ENCODE measurements at places on chromosomes 2 and 18.

DNA sequence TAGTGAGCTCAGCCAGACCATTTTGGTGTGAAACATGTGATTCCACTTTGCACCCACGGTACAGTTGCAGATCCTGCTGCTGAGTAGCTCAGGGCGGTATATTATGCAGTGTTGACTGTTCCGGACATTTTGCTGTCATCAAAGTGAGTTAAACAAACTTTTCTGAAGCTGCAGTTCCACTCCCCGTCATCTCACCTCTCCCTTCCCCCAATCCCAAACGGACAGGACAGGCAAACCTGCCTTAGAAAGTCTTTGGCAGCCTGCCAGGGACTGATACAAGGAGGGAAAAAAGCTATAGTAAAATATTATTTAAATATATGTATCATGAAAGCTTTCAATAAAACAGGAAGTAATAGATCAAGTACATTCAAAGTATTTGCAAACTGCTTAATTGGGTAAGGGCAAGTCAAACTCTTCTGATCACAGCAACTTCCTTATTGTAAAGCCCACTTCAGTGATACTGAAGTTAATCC is 35.5 kb upstream of the SP5 start:
- DNase-seq: peak; percentile 43

DNA sequence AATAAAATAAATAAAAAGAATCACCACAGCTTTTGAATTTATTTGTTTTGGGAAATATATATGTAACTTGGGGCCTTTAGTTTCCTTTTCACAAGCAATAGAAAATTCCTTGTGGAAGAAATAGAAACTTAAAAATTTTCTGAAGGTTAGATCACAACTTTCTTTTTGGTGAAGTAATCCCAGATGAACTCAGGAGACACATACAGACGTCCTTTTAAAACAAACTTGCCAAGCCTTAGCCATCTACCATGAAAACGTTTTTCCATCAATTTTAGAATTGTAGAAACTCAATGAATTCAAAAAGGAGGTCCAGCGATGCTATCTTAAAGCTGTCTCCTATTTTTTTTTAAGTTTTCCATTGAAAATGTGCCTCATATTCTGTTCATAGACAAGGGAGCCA is 225.6 kb downstream of the ASXL3 start:
- DNase-seq: no peak

DNA sequence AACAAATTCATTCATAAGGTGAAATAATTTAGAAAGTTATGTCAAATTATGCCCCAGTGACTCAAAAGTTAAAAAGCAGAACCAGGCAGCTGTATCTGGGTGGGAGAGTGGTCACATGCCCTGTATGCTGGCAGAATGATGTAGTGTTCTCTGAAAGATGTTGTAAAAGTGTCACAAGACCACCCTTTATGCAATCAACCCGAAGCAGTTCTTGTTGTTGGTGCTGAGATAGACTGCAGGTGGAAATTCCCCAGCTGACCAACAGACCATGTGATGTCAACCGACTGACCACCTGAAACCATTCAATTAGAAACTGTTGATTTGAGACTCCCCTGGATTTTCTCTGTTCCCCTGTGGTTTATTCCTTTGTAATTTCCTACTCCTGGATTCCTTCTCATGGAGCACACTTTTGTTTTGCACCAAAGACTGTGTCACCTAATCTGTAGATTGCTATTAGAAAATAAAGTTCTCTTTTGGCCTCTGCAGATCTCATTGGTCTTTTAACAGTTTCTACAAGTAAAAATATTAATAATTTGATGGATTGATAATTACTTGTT is 1341.3 kb upstream of the LRRTM1 start:
- no peak for DNase-seq

DNA sequence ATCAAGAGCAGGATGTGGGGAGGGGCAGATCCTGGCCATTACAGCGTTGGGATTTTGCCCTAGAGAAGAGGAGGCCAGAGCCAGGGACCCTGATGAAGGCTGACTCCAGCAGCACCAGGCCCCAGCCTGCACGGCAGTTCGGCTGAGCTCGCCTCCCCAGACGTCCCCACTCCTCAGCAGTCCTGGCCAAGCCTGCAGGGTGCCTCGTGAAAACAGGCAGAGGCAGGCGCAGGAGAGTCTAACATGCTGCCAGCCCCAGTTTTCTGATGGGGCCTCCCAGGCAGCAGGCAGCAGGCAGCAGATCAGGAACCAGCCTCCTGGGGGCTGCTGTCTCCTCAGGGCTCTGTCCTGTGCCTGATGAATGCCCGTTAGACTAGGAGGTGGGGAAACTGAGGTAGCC is 19.7 kb upstream of the GLI2 start:
- peak; percentile 41 for DNase-seq

DNA sequence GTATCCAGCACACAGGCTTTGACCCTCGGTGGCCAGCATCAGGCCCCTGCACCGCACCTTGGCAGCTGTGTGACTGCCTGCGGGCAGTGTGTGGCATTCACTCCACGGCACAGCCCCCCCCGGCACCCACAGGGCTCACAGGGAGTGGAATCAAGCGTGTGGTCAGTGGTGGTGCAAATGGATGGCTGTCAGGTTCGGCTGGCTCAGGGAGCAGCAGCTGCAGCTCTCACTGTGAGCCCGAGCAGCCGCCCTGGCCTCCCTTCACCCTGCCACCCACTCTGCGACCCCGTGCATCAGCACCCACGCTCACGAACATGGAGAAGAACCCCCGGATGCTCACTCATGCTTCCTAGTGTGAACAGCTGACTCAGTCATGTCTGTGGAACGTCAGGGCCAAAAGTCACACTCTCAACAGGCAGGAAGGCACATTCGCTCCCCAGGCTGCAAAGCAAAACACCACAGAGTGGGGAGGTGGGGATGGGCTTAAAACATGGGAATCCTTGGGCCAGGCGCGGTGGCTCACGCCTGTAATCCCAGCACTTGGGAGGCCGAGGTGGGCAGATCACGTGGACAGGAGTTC is 41.5 kb upstream of the GPC1 start:
- DNase-seq: no peak

DNA sequence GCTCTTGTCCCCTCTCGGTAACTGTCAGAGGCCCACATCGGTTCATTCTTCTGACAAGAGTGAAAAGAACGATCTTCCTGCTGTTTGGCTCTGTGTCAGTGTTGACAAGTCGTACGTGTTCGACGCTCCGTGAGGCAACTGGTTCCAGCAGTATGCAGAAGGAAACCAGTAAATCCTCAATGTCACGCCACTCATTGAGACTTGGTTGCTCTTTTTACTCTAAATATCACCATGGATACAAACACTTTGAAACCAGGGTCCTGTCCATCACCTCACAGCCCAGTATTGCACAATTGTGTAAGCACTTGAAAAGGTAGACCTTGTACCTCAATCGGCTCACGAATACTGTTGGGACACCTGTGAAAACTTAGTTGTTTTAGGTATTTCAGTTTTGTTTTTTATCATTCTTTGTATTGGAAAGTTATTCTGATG is 136.4 kb downstream of the ZNF407 start:
- DNase-seq: peak; percentile 57

GRCh38 chr2:151728804-151729414 is 5.4 kb downstream of the NEB start:
- no peak for DNase-seq

GRCh38 chr2:25582077-25582830 is 91.1 kb downstream of the DTNB start:
- no peak for DNase-seq

- no peak for DNase-seq
Measured at GRCh38 chr2:229087267-229087666, 183.8 kb downstream of the PID1 start.

- no peak for DNase-seq
Measured at GRCh38 chr2:230077851-230078547, 9.3 kb upstream of the SLC16A14 start.

DNA sequence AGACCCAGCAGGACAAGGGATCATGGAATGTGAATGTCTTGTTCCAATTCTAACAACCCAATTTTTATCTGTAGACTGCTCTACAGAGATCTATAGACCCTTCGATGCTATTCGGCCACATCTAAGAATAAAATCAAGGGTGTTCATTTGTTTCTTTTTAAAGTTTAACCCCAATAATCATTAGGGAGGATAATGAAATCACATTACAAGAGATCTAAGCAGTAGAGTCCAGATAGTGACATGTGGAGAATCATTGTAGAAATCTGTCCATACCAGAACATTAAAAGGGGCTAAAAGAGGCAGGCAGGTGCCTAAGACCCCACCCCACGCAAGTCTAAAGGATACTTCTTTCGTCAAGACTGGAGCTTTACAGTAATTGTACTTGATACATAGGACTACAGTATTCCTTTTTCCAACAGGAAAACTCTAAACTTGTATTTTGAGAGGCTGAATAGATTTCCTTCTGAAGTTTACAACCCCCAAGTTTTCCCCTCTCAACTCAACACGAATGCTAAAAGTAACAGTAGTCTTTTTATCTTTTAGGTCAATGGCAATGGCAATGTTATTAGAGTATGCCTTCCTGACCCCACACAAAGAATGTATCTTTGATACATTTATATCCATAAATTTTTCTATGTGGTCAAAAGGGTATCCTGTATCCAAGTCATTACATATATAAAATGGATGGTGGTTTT is 183.7 kb downstream of the TCF4 start:
- no peak for DNase-seq

GRCh38 chr2:232542715-232543467 is 3.4 kb downstream of the CHRNG start:
- DNase-seq: no peak

DNA sequence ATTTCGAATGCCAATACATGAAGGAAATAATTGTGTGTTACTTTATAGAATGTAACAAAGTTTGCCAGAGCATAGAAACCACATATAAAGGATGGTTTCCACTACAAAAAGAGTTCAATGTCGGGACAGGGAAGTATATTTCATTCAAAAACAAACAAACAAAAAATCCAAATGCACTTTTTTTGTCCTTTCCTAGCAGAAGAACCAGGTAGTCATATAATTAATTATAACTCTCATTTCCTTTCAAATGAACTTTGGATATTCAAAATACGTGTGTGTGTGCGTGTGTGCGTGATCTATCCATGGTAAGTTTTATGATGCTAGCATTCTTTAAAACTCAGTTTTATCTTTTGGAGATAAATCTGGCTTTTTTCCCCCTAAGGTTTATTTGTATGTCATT is 8.3 kb downstream of the FN1 start:
- no peak for DNase-seq

GRCh38 chr18:69217196-69218000 is 183.3 kb upstream of the DOK6 start:
- no peak for DNase-seq

- no peak for DNase-seq
Measured at GRCh38 chr2:108924580-108925251, 64.3 kb downstream of the EDAR start.

GRCh38 chr2:7639476-7639875 is 722.3 kb downstream of the RNF144A start:
- DNase-seq: no peak

DNA sequence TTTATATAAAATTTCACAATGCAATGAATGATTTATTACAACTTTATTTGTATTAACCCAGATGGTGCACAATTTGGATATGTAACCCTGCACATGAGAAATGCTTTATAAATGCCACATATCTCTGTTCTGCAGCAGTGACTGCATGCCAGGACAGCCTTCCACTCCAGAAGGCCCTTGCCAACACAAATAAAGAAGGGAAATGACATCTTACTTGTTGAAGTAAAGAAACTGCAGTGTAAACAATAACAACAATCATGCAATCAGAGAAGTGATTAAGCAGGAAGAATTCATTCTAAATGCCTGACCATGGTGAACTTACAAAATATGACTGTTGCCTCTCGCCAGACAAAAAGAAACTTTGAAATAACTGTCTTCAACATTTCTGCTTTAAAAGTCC is 129.9 kb upstream of the CHST9 start:
- no peak for DNase-seq

GRCh38 chr2:126244937-126245336 is 411.0 kb upstream of the GYPC start:
- peak; percentile 18 for DNase-seq

DNA sequence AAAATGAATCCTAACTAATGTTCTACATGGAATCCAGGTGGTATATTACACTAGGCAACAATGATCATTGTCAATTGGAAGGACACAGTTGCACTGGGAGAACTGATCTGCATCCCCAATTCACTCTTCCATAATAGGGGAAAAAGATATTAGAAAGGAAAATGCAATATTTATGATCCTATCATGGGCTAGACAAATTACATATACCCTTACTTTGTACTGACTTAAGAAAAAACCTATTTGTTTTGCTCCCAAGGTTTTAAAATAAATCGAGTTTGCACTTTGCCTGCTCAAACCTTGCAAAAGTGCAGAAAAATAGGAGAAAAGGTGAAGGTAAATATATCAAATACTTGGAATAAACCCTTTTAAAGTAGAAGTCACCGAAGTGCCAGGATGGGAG is 11.0 kb upstream of the PAX3 start:
- DNase-seq: peak; percentile 20

DNA sequence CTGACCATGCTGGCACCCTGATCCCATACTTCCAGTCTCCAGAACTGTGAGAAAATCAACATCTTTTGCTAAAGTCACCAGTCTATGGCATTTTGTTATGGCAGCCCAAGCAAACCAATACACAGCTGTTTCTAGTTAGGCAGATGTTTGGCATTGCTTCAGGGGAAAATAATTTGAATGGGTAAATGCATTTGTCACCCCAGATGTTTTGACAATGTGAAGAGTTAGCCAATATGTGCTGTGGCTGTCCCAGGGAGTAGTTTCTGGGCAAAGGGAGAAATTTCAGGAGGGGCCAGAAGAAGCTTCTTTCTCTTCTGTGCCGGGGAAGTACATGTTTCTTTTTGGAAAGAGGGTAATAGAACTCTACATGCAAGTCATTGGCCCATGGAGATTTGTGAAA is 619.0 kb downstream of the SLC4A3 start:
- DNase-seq: no peak

DNA sequence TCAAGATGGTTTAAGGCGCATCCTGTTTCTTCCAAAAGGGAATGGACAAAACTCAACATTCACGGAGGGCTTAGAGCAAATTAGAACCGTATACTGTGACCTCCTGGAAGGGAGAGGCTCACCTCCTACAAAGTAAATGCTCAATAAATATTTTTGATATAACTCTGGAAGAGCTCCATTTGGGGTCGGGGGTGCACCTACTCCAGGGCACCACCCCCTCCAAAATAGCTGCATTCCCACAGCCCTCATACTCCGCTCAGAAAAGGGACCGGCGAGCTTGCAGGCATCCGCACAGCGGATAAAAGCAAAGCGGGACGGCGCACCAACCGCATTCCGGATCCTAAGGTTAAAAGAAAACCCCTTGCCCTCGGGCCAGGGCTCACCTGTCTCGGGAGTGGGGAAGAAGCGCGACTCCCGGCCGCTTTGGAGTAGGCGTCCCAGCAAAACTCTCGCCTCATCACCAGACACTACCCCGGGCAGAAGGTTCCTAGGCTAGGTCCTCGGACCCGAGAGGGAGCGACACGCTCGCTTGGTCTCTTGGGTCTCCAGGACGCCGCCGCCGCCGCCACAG is 378 bp downstream of the WDPCP start:
- DNase-seq: no peak

Data from eye (tissue), 1 donor.